ENCODE measurements at places on chromosomes 16 and 17. TPM values are rescaled to one million over a fixed set of nuclear protein-coding genes. Genes with fewer than 3 reads are reported as not detected.

Gene ABCA9
- polyA plus RNA-seq: 23.0 TPM

Gene YPEL3
- polyA plus RNA-seq: 30.2 TPM

Gene ITGAL
- 13.1 TPM for polyA plus RNA-seq

Gene ABAT
- 17.0 TPM for polyA plus RNA-seq

Gene OTOP3
- polyA plus RNA-seq: not detected

GRCh38 chr16:62225675-62226074 lies 189.4 kb upstream of the CDH8 start:
- no peak for DNase-seq

DNA sequence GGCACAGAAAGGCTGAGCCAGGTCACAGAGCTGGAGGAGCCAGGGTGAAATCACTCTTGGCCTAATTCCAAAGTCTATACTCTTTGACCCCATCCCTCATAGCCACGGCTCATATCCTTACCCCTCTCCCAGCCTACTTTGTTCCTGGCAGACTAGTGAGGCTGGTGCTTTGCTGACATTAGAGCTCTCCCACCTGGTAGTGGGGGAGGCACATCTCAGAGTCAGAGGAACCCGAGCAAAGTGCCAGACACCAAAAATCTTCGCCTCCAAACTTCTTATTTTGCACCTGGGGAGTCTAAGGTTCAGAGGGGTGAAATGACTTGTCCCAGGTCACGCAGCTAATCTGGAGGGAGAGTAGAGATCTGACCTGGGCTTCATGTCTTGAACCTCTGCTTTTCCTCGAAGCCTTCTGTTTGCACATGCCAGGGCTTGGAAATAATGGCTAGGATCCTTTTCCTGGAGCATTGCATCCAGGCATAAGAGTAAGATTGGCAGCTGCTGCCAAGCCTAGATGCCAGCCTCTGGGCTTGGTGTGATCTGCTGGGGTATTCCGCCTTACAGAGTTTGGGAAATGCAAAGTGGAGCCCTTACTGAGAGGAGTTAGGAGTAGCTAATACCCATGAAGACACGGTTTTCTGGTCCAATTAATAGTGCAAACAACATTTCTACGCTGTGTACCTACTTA lies 126.9 kb downstream of the SPACA3 start:
- DNase-seq: no peak

GRCh38 chr16:64742455-64743223 lies 379.2 kb downstream of the CDH11 start:
- no peak for DNase-seq

DNA sequence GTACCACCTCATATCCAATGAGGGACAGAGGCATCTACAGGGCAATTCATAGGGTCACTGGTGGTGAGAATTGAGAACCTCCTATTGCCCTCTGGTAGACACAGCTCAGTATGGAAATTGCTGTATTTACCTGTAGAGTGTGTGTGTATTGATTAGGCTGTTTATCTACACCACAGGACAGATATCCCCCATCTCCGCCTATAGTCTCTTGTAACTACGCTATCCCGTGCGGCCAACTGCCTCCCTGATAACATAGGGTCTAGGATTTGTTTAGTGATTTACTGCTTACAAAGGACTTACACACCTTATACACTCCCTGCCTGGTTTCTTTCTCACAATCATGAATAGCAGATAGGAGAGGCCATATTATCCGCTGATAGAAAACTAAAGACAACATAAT lies 1.7 kb upstream of the STAT3 start:
- no peak for DNase-seq

DNA sequence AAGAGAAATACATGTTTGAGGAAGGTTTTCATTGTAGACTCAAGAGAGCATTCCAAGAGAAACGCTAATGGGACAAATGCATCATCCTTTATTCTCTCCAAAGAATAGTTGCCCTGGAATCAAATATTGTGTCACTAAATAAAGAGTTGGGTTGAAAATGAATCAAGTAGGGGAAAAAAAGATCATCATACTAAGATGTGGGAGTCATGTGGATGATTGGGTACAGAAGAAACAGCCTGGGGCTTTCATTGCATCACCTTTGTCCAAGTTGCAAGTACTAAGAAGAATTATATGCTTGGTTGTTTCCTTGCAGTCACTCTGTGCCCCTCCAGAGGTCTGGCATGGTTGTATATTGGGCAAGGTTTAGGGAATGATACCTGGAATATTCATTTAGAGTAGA lies 658.9 kb downstream of the TOX3 start:
- DNase-seq: no peak

- DNase-seq: no peak
These were observed 21.7 kb downstream of the FOXN1 start for GRCh38 chr17:28527859-28528258.

DNA sequence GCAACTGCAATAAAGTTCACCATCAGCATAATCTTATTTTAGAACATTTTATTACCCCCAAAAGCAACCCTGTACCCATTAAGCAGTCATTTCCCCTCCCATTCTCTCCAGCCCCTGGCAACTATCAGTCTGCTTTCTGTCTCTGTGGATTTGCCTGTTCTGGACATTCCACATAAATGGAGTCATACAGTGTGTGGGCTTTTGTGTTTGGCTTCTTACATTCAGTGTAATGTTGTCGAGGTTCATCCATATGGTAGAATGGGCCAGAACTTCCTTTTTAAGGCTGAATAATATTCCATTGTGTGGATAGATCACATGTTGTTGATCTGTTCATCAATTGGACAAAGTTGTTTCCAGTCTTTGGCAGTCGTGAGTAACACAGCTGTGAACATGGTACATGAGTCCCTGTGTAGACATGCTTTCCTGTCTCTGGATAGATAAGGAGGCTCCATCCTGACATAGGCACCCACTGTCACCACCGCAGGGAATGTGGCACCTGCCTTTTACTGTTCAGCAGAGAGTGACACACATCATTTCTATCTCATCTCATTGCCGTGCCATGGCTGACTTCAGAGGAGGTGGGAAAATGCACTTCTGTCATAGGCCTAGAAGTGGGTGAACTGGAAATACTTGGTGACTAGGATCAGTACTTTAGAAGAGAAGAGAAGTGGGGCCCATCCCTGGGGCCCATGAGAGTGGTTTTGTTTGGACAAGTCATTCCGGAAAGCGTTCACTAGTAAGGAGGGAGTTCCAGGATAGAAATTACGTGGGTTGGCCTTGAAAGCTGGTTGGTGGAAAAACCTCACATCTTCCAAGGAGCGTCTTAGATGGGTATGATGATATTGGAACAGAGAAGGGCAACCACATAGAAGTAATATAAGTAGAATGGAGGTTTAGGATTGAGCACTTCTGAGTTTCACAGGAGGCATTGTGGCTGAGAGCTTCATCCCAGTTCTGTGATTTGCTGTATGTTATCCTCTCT lies 25.8 kb downstream of the EPN2 start:
- DNase-seq: no peak

DNA sequence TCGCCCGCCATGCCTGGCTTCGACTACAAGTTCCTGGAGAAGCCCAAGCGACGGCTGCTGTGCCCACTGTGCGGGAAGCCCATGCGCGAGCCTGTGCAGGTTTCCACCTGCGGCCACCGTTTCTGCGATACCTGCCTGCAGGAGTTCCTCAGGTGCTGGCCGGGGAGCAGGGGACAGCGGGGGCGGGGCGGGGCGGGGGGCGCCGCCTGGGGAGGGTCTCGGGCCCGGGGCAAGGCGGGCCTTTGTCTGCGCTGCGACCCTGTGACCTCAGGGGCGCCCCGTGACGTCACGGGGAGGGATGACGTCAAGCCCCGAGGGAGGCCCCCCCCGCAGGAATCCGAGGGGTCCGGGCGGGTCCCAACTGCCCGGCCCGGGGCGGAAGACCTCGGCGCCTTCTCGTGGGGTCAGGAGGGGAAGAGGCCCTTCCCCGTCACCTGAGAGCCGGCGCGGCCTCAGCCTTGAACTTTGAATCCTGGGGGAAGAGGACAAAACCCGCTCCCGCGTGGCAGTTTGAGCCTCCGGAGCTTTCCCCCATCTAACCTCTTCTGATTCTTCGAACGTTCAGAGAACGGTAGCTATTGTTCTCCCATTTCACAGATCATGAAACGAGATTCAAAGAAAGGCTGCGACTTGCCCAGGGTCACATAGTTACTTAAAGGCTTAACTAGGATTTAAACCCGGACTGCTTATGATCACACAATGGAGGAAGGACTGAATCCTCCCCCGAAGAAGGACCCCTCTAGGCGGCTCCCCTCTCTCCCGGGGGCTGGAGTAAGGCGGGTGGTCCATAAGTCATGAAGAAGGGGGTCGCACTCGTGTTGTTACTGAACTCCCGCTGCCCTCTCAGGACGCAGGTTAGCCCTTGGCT lies 527 bp downstream of the TRAF4 start:
- peak; percentile 71 for DNase-seq

GRCh38 chr16:81804134-81804610 lies 25.1 kb downstream of the PLCG2 start:
- DNase-seq: no peak

DNA sequence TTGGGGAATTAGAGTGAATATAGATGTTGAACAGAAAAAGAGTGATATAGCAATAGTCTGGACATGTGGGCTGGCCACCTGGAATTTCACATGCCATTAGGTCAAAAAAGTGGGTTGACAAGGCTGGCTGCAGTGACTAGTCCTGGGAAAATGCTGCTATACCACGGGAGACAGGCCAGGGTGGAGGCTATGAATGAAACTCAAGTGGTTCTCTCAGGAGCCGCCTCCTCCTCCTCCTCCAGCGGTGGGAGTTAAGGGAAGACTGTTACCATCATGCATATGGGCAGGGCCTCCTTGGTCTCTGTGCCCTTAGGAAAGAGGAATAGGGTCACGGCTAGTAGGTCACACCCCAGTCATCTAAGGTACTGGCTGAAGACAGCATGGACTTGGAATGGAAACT lies 448.0 kb downstream of the SLC39A11 start:
- DNase-seq: no peak

GRCh38 chr17:41510251-41511065 lies 5.0 kb upstream of the KRT13 start:
- no peak for DNase-seq

GRCh38 chr16:51156807-51157200 lies 5.7 kb upstream of the SALL1 start:
- DNase-seq: no peak

DNA sequence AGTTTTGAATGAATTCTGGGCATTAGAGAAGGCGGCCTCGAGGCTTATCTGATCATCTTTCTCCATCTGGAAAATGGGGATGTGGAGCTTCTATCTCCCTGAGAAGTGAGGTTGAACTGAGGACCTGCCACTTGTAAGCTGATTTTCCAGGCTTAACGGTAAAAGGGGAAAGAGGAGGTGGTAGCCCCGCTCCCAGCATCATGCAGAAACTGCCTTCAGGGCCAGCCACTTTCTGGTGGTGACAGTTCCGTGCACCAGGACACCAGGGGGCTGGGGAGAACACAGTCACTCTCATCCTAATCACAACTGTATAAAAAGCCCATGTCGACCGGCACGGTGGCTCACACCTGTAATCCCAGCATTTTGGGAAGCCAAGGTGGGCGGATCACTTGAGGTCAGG lies 20.9 kb upstream of the CPSF4L start:
- no peak for DNase-seq

- DNase-seq: no peak
These were observed 19.7 kb downstream of the ADGRG1 start for GRCh38 chr16:57648125-57648524.
